ENCODE measurements at places on chromosomes 5 and 9.

DNA sequence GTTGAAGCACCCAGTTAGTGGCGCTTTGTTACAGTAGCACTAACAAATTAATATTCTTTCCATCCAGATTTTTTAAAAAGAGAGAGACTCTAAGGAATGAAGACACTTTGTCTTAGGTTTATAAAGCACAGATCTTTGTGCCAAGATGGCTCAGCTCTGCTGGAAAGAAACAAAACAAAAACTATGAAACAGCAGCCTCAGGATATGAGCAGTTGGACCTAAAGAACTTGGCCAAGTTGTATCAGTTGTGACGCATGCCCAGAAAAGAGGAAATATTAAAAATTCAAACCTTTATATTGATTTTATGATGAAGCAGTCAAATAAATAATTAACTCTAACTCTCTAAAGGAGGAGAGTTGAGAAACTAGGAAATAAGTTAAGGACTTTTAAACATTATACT, 427.2 kb downstream of the SPOCK1 start:
- DNase-seq = no peak

DNA sequence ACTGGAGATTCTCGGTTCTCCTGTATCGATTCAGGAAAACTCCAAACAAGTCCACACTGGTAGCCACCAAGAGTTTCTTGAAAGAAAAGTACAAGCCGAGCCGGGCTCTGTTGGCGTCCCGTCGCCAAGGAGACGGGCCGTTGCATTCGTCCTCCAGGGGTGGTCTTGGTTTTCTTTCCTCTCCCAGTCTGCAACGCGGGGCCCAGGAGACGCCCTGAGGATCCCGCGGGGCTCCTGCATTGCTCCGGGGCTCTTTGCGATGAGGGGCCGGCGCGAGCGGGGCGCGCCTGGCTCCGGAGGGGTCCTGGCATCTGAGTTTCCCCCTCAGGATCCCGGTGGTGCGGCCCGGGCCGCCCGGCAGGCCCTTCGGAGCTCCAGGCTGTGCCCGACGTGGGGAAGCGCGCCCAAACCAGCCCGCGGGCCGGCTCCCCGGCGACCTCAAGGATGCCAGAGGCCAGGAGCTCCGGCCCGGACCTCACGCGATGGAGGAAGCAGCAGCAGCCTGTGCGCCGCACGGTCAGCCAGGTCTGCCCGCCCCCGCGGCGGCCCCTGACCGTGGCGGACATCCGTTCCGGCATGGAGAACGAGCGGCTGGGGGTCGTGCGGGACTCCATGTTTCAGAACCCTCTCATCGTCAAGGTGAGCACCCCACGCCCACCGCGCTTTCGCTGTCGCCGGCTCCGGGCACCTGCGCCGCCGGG, at the start of gene CFAP77:
Gene CFAP77 (plus strand): TSS at position 384 of the 701 bp plus-strand sequence. CDS start 61 bp downstream, at position 445.
- DNase-seq = no peak

GRCh38 chr5:22465177-22465576, 388.0 kb downstream of the CDH12 start:
- DNase-seq = no peak

DNA sequence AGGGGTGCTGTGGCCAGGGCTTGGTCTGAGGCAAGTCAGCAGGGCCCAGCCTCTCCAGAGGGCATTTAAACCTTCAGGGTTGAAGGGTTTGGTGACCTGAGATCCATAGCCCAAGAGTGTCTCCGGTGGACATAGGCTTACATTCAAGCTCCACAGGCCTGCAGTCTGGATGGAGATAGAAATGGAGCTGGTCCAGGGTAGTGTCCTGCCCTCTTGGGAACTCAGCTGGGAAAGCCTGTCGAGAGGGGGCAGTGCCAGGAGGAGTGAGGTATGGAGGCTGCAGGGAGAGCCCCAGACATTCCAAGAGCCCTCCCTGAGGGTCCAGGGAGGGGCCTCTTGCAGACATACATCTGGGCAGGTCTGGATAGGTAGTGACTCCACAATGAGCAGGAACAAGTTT, 177.0 kb upstream of the MVB12B start:
- DNase-seq = no peak

GRCh38 chr9:125513668-125514413, 193.2 kb downstream of the MAPKAP1 start:
- DNase-seq = no peak

GRCh38 chr9:33146298-33146697, 20.8 kb downstream of the B4GALT1 start:
- DNase-seq = no peak

DNA sequence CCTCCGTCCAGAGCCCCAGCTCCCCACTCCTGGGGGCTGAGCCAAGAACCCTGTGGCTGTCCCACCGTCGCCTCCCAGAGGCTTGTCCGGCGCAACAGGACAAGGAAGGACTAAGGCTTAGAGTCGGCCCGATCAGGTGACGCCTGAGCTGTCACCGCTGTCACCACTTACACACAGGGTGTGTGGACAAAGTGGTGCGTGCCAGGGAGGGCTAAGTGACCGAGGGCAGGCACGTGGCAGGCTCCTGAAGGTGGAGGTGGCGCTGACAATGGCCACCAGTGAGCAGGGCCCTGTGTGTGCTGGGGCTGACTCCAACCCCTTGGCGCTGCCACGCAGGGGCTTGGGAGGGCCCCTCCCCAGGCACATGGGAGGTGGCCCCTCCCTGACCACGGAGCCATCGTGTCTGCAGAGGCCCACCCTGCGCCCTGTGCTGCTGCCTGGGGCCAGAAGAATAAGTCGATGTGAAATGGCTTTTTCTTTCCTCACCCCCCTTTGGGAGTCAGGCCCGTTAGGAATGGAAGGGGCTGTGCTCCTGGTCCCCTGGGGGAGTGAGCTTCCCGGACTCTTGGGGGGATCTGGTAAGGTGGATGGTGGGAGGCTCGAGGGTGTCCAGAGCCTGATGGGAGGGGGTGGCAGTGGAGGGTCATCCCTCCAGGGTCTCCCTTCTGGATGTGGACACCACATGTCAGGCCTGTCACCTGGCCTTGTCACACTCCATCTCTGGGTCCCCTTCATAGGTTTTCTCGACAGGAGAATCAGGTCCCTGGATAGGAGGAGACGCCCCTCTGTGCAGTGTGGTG, 2.6 kb upstream of the GPSM1 start:
- DNase-seq = no peak

DNA sequence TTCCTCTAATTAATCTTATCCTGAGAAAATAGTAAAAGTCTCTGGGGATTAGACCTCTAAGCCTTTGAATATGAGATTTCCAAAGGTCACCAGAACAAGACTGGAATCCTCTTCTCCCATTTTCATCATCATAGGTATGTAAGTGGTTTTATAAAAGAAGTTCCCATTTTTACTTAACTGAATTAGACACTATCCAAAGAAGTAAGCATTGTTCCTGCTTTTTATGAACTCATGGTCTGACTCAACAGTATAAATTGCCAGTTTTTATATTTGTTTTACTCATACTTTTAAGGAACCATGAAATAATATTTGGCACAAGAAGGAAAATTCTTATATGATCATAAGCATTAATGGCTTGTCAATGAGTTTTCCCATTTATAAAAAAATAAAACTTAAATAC, 167.1 kb upstream of the ADRA1B start:
- DNase-seq = no peak

DNA sequence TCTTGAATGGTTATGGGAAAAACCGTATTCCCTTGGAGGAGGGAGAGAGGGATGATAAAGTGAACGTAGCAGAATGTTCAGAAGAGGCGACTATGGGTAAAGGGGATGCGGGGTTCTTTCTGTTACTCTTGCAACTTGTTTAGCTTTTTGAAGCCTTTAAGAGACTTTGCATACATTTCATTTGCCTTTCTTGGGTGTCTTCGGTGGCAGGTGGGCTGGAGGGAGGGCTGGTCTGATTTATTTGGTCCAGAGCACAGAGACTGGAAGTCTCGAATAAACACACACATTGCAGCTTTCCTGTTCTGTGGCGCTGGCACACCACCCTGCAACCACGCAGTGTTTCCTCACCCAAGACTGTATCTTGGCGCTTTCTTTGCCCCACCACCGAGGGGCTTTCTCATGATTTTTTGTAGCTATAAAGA, 23.2 kb downstream of the TTF1 start:
- no peak for DNase-seq
